ENCODE measurements at places on chromosomes 6 and 20.

GRCh38 chr6:152170702-152171667 is 363.5 kb downstream of the ESR1 start:
- no peak for DNase-seq

DNA sequence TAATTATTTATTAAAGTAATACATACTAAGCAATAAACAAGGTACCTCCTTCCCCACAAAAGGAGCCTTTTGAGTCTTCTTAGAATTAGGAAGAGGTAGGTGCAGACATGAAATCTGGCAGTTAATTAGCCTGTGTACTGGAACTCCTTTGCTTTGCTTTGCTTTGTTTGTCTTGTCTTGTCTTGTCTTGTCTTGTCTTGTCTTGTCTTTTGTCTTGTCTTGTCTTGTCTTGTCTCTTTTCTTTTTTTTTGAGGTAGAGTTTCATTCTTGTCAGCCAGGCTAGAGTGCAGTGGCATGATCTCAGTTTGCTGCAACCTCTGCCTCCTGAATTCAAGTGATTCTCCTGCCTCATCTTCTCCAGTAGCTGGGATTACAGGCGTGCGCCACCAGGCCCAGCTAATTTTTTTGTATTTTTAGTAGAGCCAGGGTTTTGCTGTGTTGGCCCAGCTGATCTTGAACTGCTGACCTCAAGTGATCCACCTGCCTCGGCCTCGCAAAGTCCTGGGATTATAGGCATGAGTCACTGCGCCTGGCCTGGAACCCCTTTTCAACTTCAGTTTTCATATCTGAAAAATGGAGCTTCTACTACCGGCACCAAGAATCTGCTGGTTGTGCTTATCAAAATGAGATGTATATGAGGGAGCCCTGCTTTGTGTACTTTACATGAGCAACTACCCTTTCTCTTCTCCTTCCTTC is 301.2 kb downstream of the CDKAL1 start:
- no peak for DNase-seq

GRCh38 chr20:57525328-57526086 is 567 bp upstream of the CTCFL start:
- no peak for DNase-seq

DNA sequence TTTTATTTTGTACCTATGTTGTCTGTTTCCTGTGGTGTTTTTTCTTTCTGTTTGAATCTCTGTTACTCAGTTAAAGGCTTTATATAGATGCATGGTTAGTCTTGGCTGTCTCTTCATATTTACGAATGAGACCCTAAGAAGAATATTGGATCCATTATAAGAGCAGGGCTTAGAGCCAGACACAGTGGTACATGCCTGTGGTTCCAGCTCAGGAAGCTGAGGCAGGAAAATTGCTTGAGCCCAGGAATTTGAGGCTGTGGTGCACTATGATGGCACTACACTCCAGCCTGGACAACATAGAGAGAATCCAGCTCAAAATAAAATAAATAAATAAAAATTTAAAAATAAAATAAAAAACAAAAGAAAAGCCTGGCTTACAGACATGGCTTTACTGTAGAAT is 211.1 kb downstream of the SOD2 start:
- no peak for DNase-seq

GRCh38 chr6:165082636-165083035 is 226.8 kb downstream of the C6orf118 start:
- DNase-seq, result no peak

- no peak for DNase-seq
Observed at GRCh38 chr6:113671421-113671820, 185.7 kb upstream of the MARCKS start.

DNA sequence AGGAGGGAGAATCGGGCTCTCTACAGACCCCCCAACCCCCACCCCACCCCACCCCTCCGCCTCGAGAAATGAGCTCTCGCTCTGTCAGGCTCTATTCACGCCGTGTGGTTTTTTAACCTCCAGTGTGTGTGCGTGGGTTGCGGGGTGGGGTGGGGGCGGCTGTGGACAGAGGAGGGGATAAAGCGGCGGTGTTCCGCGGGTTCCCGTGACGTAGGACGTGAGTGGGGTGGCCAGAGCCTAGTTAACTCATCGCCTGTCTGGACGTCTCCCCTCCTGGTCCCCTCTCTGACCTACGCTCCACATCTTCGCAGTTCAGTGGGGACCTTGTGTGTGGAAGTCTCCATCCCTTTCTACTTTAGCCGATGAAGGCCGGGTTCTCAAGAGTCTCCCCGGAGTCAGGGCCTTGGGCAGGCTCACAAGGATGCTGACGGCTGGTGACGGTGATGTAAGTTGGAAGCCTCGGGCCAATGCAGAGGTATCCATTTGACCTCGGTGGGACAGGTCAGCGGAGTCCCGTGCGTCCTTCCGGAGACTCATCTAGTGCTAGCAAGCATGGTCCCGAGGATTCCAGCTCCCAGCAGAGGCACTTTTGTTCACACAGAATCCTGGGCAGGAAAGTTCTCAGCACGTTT is 1507.1 kb upstream of the DEFB115 start:
- no peak for DNase-seq

DNA sequence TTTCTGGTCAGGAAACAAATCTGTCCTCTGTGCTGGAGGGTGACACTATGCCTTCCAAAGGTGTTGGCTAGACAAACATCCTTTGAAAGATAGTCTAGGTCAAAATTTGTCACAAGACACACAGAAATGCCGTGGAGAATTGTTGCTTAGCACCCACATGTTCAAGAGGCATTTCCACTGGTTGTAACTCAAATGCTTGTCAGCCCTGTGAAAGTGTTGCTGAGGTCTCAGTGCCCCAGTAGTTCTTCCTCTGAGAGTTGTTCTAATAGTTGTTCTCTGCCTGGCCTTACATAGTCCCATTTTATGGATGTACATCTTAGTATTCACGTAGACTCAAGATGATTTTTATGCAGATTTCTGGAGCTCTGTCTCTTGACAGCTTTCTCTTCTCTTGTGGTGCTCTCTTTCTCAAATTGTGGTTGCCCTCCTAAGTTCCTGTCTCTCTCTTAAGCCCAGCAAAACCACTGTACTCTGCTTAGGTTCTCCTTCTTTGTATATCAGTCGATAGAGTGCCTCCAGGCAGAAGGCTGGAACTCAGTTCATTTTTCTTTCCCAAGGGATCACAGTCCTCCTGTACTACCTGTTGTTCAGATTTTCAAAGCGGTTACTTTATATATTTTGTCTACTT is 39.5 kb upstream of the REV3L start:
- DNase-seq, result no peak

- no peak for DNase-seq
Observed at GRCh38 chr20:21053002-21053762, 53.0 kb downstream of the LINC00237 start.

- DNase-seq, result no peak
Observed at GRCh38 chr6:20875369-20875963, 341.2 kb downstream of the CDKAL1 start.

GRCh38 chr6:24249926-24250325 is 107.9 kb downstream of the DCDC2 start:
- DNase-seq, result no peak

Data from bone marrow (tissue), 2 donors.